ENCODE measurements at places on chromosomes 4 and X. TPM values are rescaled to one million over a fixed set of nuclear protein-coding genes. Genes with fewer than 3 reads are reported as not detected.

DNA sequence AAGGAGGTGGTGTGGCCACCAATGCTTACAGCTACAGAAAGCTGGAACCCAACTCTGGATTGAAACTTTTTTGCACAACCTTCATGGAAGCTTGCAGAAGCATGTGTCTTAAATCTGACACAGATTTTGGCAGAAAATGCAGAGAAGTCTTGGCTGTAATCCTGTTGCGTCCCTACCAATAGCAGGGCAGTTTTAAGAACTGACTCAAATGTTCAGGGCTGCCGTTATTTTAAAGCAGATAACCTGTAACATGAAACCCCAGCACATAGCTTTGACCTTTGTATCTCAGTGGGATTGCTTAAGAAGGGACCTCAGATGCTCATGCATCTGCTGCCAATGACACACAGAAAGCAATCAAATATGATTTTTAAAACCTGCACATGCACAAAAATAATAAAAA is at the start of gene VEGFD:
Gene VEGFD (minus strand): TSS at position 110 of the 400 bp plus-strand sequence. CDS start 467 bp downstream, outside the sequence.
- no peaks in the 10 kb centered on the region for H3K36me3 ChIP-seq
- H3K27ac ChIP-seq = no peak within 1 kb of the TSS

CTSO gene
- 1.4 TPM for total RNA-seq

DNA sequence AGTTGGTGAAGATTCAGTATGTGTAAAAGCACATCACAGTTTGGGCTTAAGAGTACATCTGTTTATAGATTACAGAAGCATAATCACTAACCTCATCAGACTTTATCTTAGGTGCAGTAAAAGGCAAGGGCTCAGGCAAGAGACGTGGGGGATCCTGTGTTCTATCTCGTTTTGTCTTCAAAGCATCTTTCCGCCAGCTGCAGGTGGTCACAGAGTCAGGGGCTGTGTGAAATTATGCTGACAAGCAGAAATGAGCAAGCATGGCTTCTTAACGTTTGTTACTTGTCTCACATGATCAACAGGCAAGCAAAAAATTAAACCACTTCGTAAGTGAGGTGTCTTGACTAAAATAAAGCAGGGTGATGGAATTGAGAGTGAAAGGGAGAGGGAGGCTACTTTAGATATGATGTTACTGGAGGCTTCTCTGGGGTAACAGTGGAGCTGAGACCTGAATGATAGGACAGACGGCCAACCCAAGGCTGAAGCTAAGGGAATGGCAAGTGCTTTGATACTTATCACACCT is 1.4 kb upstream of the TEC start:
- H3K36me3 ChIP-seq = no peaks in the 10 kb centered on the region
- no peaks in the 10 kb centered on the region for H3K4me1 ChIP-seq
- no peaks in the 10 kb centered on the region for H3K27me3 ChIP-seq
- DNase-seq = no peak
- H3K27ac ChIP-seq = no peak overlapping the region

GRCh38 chr4:55635741-55636655 is at the start of gene NMU:
TSS of gene NMU (minus strand) at chr4:55636298. CDS start at chr4:55636192, 106 bp downstream.
- DNase-seq = no peak
- H3K4me1 ChIP-seq = no peaks in the 10 kb centered on the region
- no peaks in the 10 kb centered on the region for H3K36me3 ChIP-seq
- H3K27ac ChIP-seq = no peak within 1 kb of the TSS

PF4V1 gene
- total RNA-seq = not detected

NRK gene
- total RNA-seq = not detected

DNA sequence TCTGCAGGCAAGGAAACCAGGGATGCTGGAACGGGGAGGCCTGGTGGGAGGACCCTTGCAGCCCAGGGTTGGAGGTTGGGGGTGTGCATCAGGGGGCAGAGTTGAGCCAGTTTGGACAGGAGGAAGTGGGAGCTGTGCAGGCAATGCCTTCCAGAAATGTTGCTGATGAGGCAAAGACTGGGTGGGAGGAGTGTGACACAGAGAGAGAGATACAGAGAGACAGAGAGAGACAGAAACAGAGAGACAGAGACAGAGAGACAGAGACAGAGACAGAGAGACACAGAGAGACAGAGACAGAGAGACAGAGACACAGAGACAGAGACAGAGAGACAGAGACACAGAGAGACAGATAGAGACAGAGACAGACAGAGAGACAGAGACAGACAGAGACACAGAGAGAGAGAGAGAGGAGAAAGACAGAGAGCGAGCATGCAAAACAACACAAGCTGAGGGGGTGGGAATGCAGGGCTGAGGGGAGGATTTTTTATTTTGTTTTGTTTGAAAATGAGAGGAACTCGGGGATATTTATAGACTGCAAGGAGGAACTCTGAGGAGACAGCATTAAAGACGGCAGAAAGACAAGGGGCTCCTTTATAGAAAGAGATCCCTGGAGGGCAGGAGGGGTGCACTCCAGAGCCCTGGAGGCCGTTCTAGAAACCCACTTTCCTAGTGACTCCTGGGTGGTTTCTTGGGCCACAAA is 1.9 kb upstream of the HAUS3 start:
- peak overlapping the region; percentile 19 for H3K27ac ChIP-seq
- H3K4me3 ChIP-seq = no peak overlapping the region
- H3K36me3 ChIP-seq = peaks cover 5% of the 10 kb centered on the region
- H3K4me1 ChIP-seq = peaks cover 32% of the 10 kb centered on the region
- DNase-seq = no peak

GRCh38 chr4:143514169-143514495 is 630 bp downstream of the SMARCA5 start:
- peaks cover 8% of the 10 kb centered on the region for H3K27me3 ChIP-seq
- DNase-seq = no peak
- H3K4me1 ChIP-seq = peaks cover 13% of the 10 kb centered on the region
- peak overlapping the region; percentile 90 for H3K4me3 ChIP-seq
- H3K27ac ChIP-seq = peak overlapping the region; percentile 93
- H3K36me3 ChIP-seq = peaks cover 30% of the 10 kb centered on the region

SUPT20HL2 gene
- not detected for total RNA-seq

DNA sequence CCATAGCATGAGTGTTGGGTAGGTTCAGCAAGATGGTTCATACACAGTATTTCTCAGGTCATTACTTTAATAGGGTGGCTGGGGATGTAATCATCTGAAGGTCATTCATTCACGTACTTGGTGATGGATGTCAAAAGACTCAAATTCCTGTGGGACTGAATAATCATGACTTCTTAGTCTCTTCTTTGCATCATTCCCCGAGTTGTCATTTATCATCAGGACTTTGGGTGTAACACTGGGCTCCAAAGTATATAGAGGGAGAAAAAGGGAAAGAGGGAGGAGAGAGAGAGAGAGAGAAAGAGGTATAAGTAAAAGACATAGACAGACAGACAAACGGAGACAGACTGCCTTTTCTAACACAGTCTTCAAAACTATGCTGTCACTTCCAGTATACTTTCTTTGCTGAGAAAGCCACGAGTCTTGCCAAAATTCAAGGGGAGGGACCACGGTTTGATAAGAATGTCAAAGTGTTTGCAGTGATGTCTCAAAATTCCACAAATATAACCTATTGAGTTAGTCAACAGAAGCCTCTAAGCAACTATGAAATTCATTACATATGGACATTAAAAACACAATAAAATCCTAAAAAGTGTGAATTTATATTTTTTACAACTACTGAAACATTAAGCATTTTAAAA is 55.9 kb downstream of the UGT2A3 start:
- H3K36me3 ChIP-seq = no peaks in the 10 kb centered on the region
- no peaks in the 10 kb centered on the region for H3K27me3 ChIP-seq
- no peak overlapping the region for H3K27ac ChIP-seq
- H3K4me3 ChIP-seq = no peak overlapping the region
- H3K4me1 ChIP-seq = no peaks in the 10 kb centered on the region

DNA sequence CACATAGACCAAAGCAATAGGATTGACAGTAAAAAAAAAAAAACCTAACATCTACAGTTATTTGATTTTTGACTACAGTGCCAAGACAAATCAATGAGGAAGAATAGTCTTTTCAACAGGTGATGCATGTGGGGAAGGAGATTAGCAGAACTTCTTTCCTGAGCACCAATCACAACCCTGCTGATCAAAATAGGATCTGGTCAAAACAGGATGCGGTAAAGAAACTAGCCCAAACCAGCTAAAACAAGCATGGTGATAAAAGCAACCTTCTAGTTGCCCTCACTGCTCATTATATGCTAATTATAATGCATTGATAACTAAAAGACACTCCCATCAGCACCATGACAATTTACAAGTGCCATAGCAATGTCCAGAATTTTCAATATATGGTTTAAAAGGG is 667.5 kb downstream of the GRXCR1 start:
- no peak for DNase-seq
- H3K27ac ChIP-seq = no peak overlapping the region
- no peaks in the 10 kb centered on the region for H3K36me3 ChIP-seq
- no peak overlapping the region for H3K4me3 ChIP-seq
- no peaks in the 10 kb centered on the region for H3K27me3 ChIP-seq

GRCh38 chr4:175953960-175954521 is 111.6 kb upstream of the WDR17 start:
- no peaks in the 10 kb centered on the region for H3K36me3 ChIP-seq
- H3K27me3 ChIP-seq = no peaks in the 10 kb centered on the region
- no peak overlapping the region for H3K4me3 ChIP-seq
- H3K4me1 ChIP-seq = no peaks in the 10 kb centered on the region

ODAPH gene
- not detected for total RNA-seq

GJB1 gene
- not detected for total RNA-seq

FRMD7 gene
- not detected for total RNA-seq

GRCh38 chr4:61294936-61295335 is 94.8 kb downstream of the ADGRL3 start:
- no peaks in the 10 kb centered on the region for H3K36me3 ChIP-seq
- H3K27ac ChIP-seq = no peak overlapping the region
- no peak for DNase-seq
- no peaks in the 10 kb centered on the region for H3K4me1 ChIP-seq

BST1 gene
- total RNA-seq = 2.4 TPM

DNA sequence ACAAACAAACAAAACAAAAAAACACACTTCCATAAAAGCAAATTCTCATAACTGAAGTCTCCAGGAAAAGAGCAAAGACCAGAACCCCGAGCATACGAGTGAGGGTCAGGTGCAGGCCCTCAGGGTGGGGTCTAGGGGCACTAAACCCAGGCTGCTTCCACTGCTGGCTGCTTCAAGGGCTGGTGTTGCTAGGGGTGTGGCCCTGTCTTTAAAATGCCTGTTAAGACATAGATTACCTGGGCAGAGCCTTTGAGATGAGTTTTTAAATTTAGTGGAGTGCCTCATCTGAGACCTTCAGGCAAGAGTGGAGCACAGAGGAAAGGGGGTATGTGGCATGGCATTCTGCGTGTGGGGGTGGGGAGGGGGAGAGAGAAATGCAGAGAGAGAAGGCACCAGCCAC is 87.0 kb downstream of the FHDC1 start:
- no peak for DNase-seq
- no peak overlapping the region for H3K27ac ChIP-seq
- no peaks in the 10 kb centered on the region for H3K27me3 ChIP-seq
- H3K4me3 ChIP-seq = no peak overlapping the region
- no peaks in the 10 kb centered on the region for H3K36me3 ChIP-seq

DNA sequence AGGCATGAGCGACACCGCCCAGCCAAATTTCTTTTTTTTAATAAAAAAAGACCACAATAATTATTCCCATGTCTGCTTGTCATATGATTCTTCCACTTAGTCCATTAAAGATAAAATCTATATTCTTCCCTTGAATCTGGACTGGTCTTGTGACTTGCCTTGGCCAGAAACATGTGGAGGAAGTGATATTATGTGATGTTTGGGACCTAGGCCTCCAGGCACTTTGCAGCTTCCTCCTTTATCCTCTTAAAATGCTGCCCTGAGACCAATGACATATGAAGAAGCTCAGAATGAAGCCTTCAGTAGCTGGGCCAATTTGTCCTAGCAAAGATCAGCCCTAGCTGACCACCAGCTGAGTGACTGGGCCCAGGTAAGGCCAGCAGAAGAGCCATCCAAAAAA is 250.0 kb downstream of the INPP4B start:
- no peak for DNase-seq
- H3K4me3 ChIP-seq = no peak overlapping the region
- H3K4me1 ChIP-seq = no peaks in the 10 kb centered on the region
- no peak overlapping the region for H3K27ac ChIP-seq

GRCh38 chr4:11534623-11535302 is 106.1 kb upstream of the HS3ST1 start:
- H3K27ac ChIP-seq = no peak overlapping the region
- no peak for DNase-seq
- H3K36me3 ChIP-seq = no peaks in the 10 kb centered on the region
- no peak overlapping the region for H3K4me3 ChIP-seq

DNA sequence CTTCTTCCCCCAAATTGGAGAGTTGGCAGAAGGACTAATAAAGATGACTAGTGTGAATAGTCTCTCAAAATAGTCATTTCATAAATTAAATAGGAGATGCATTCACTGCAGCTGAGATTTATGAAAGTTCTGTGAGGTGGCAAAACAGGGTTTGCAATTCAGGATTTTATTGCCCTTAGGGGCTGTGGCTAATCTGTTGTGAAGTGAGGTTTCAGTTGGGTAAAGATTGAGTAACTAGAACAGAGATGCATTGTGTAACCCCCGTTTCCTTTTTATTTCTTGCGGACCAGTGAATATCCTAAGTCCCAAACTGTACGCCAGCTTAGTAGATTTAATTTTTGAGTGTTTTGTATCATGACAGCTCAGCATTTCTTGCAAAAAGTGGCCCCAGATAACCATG is 16.2 kb upstream of the SCRG1 start:
- no peaks in the 10 kb centered on the region for H3K27me3 ChIP-seq
- H3K4me1 ChIP-seq = peaks cover 47% of the 10 kb centered on the region
- peak overlapping the region; percentile 63 for H3K27ac ChIP-seq
- peak; percentile 53 for DNase-seq

DNA sequence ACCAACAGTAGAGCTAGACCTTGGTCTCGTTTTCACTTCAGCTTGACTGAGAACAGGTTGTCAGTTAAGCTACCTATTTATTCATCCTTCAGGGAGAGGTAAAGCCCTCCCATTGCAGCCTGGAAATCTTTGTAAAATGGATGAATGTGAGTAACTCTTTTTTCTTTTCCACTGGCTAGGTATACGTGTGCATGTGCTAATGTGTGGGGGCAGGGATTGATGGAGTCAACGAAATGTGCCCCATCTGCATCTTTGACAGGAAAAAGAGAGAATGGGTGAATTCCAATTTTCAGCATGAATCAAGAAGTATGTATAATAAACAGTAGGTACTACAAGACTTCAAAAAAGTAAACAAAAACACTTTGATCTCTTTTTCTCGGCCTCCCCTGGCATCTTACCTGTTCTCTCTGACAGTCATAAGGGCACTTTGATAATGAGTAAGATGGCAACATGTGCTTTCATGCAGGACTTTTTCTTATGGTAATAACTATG is at the start of gene IL21:
Gene IL21 (minus strand): TSS at position 51 of the 492 bp plus-strand sequence. CDS start 55 bp downstream, outside the sequence.
- no peaks in the 10 kb centered on the region for H3K4me1 ChIP-seq
- no peaks in the 10 kb centered on the region for H3K27me3 ChIP-seq
- H3K27ac ChIP-seq = no peak within 1 kb of the TSS
- no peaks in the 10 kb centered on the region for H3K36me3 ChIP-seq
- DNase-seq = no peak

GRCh38 chr4:179880756-179881155 is 2362.4 kb upstream of the TENM3 start:
- no peaks in the 10 kb centered on the region for H3K36me3 ChIP-seq
- H3K4me3 ChIP-seq = no peak overlapping the region
- H3K27ac ChIP-seq = no peak overlapping the region
- H3K27me3 ChIP-seq = no peaks in the 10 kb centered on the region

EMCN gene
- total RNA-seq = 7.9 TPM

- no peaks in the 10 kb centered on the region for H3K36me3 ChIP-seq
- H3K27ac ChIP-seq = no peak overlapping the region
- DNase-seq = no peak
- H3K4me1 ChIP-seq = no peaks in the 10 kb centered on the region
- no peak overlapping the region for H3K4me3 ChIP-seq
- H3K27me3 ChIP-seq = peaks cover 53% of the 10 kb centered on the region
Observed at GRCh38 chr4:103405415-103405814, 207.3 kb upstream of the CENPE start.

All from A673 (cell line).